ENCODE measurements at places on chromosomes 11 and 22.

GRCh38 chr11:21411104-21411503 is 741.7 kb downstream of the NELL1 start:
- no peak for DNase-seq
- H3K27ac ChIP-seq: no peak overlapping the region
- H3K27me3 ChIP-seq: no peaks in the 10 kb centered on the region

- no peaks in the 10 kb centered on the region for H3K27me3 ChIP-seq
- H3K4me1 ChIP-seq: no peaks in the 10 kb centered on the region
- H3K36me3 ChIP-seq: no peaks in the 10 kb centered on the region
Measured at GRCh38 chr11:69194396-69194795, 38.7 kb downstream of the SMIM38 start.

- H3K27me3 ChIP-seq: no peaks in the 10 kb centered on the region
- H3K4me1 ChIP-seq: peaks cover 2% of the 10 kb centered on the region
- no peak for DNase-seq
- peak overlapping the region; percentile 76 for H3K4me3 ChIP-seq
- H3K36me3 ChIP-seq: no peaks in the 10 kb centered on the region
- H3K27ac ChIP-seq: no peak overlapping the region
Measured at GRCh38 chr22:18970176-18970947, 34.3 kb upstream of the PRODH start.

GRCh38 chr11:15730263-15730994 is 615.7 kb downstream of the INSC start:
- H3K4me1 ChIP-seq: no peaks in the 10 kb centered on the region
- no peaks in the 10 kb centered on the region for H3K36me3 ChIP-seq
- H3K27ac ChIP-seq: no peak overlapping the region
- no peak overlapping the region for H3K4me3 ChIP-seq

DNA sequence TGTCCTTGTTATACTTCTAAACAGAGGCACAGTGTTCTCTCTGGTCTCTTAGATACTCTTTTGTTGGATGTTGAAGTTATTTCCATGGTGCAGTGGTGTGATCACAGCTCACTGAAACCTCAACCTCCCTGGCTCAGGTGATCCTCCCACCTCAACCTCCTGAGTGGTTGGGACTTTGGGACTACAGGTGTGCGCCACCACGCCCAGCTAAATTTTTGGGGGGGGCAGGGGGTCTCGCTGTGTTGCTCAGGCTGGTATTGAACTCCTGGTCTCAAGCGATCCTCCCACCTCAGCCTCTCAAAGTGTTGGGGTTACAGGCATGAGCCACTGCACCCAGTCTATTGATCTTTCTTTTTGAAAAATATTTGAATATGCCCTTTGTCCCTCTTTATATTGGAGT is 14.9 kb downstream of the ZNF74 start:
- H3K4me3 ChIP-seq: no peak overlapping the region
- no peaks in the 10 kb centered on the region for H3K27me3 ChIP-seq
- no peak for DNase-seq
- no peaks in the 10 kb centered on the region for H3K4me1 ChIP-seq
- H3K36me3 ChIP-seq: peaks cover 21% of the 10 kb centered on the region

DNA sequence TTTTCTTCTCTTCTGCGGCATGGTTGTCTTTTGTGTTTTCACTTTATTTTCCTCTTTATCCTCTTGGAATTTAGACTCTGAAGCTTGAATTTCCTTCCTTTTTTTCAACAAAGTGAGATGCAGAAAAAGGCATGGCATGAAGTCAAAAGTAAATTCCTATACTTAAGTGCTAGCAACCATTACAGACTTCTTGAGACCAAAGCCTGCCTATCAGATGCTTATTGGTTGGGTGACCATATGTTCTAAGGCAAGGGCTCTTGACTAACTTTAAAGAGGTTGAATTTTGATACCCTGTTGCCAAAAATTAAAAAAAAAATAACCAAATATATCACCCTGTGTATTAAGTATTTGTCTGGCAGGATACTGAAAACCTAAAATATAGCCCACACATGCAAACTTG is 237.4 kb downstream of the TMEM135 start:
- H3K27me3 ChIP-seq: no peaks in the 10 kb centered on the region
- DNase-seq: no peak
- no peaks in the 10 kb centered on the region for H3K4me1 ChIP-seq
- H3K4me3 ChIP-seq: no peak overlapping the region

DNA sequence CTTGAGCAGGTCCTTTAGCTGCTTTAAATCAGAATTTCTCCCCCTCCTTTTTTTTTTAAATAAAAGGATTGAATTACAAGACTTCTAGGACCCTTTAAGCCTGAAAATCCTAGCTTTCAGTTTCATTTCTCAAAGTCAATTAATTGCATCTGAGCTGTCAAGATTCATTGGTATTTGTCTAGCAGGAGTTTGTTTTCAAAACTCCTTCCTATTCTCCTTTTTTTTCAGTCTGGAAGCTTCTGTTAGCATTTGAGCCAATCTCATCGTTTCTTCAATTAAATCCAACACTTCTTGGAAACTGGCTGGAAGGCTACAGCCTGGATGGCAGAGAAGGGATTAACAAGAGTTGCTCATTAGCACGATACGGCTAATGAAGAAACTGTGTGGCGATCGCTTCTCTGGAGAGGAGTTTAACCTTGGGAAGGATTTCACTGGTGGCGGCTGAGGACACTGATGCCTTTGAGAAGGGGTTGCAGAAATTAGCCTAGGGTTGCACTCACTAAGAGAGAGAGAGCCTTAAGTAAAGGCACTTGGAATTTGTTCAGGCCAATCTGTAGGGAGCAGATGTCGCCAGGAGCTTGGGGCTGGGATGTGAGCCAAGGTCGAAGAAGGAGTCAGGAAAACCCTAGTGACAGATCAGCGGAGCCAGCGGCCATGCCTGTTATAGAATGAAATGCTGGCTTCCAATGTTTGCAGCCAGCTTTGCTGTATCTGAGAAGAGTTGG is 43.8 kb upstream of the API5 start:
- H3K27ac ChIP-seq: no peak overlapping the region
- no peaks in the 10 kb centered on the region for H3K27me3 ChIP-seq
- H3K4me3 ChIP-seq: no peak overlapping the region
- H3K36me3 ChIP-seq: no peaks in the 10 kb centered on the region
- no peak for DNase-seq

- H3K4me1 ChIP-seq: no peaks in the 10 kb centered on the region
- no peak for DNase-seq
- no peaks in the 10 kb centered on the region for H3K36me3 ChIP-seq
Measured at GRCh38 chr11:105168457-105168856, 28.9 kb upstream of the CARD18 start.

DNA sequence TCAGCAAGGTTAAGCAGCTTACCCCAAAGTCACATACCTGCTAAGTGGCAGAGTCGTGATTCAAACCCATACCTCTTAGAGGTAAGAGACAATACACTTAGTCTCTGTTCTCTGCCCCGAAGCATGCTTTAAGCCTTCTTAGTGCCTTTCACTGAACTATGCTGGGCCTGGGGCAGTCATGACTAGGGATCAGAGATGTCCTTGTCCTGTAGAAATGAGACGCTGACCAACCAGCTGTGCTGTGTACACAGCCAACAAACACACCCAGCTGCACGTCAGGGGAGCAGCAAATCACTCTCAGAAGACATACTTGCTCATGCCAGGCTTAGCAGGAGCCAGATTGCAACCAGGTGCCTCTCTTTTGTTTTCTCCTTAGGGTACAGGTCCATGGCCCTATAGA is 255.7 kb downstream of the BUD13 start:
- H3K27me3 ChIP-seq: no peaks in the 10 kb centered on the region
- H3K36me3 ChIP-seq: no peaks in the 10 kb centered on the region
- H3K4me1 ChIP-seq: no peaks in the 10 kb centered on the region
- no peak overlapping the region for H3K4me3 ChIP-seq
- H3K27ac ChIP-seq: no peak overlapping the region
- DNase-seq: no peak

DNA sequence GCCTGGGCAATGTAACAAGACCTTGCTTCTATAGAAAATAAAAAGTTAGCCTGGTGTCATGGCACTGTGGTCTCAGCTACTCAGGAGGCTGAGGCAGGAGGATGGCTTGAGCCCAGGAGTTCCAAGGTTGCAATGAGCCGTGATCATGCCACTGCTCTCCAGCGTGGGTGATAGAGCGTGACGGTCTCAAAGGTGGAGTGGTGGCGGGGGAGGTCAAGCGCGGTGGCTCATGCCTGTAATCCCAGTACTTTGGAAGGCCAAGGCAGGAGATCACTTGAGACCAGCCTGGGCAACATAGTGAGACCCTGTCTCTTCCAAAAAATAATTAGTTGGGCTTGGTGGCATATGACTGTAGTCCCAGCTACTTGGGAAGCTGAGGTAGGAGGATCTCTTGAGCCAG is 16.7 kb upstream of the PISD start:
- H3K4me3 ChIP-seq: no peak overlapping the region
- H3K4me1 ChIP-seq: no peaks in the 10 kb centered on the region
- H3K27ac ChIP-seq: no peak overlapping the region
- H3K36me3 ChIP-seq: peaks cover 7% of the 10 kb centered on the region

GRCh38 chr11:78094250-78094649 is 14.6 kb upstream of the NDUFC2 start:
- H3K4me3 ChIP-seq: no peak overlapping the region
- H3K4me1 ChIP-seq: no peaks in the 10 kb centered on the region
- H3K36me3 ChIP-seq: no peaks in the 10 kb centered on the region
- H3K27ac ChIP-seq: no peak overlapping the region

DNA sequence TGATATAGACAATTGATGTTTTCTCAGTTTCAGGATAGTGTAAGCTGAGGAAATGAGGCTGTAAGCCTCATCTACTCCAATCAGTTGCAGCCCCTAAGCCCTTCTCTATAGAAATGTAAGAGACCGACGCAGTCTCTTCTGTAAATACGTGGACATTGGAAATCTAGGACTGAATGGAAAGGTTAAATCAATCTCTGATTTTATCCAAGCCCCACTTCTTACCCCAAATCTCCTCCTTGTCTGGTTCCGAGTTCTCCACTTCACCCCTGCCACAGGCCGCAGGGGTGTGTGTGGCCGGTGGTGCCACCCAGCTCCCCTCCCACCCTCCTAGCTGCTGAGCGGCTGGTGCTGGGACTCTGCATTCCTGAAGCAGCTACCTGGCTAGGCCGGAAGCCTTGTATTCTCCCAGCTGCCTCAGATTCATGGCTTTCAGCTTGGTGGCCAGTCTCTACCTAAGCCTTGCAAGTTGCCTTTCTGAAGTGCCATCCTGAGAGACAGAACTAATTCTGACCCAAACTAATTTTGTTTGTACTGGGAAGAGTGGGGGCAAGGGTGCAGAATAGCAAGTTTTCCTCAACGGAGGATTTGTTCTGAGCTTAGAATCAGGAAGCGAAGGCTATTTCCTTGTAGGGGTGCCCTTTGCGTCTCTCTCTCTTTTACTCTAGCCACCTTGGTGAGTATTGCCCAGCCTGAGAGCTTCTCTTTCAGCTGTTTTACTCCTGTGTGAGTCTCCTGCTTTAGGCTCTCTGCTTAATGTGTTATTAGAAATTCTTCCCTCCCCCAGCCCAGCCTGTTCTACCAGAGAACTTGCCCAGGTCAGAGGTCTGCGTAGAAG is 749 bp downstream of the VWA5A start:
- DNase-seq: peak; percentile 47
- no peaks in the 10 kb centered on the region for H3K27me3 ChIP-seq
- H3K36me3 ChIP-seq: no peaks in the 10 kb centered on the region
- no peaks in the 10 kb centered on the region for H3K4me1 ChIP-seq
- H3K4me3 ChIP-seq: peak overlapping the region; percentile 31

DNA sequence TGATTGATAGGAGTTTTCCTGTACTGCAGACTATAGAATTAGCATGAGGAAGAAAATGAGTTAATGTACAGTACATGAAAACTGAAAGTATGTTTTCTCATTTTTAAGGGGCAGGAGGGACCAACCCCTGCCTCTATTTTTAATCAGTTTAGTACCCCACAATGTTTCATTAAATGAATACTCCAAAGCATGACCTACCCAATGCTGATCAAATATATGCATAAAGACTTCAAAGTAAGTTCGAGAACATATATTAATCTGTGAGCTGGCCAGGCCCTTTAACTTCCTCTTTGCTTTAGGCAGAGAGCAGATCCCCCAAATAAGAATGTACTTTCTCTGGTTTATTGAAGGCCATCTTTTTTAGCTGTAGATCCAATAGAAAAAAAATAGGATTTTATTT is 161.0 kb downstream of the FCHSD2 start:
- no peak for DNase-seq
- no peak overlapping the region for H3K4me3 ChIP-seq
- no peaks in the 10 kb centered on the region for H3K4me1 ChIP-seq
- H3K27me3 ChIP-seq: no peaks in the 10 kb centered on the region
- no peaks in the 10 kb centered on the region for H3K36me3 ChIP-seq

Data from iPS DF 6.9 (cell line).